NCI-H526 treated with DMSO at 0.1 percent for 48 hours (cell line): ENCODE measurements at places on chromosomes 6 and 20.
A peak's percentile ranks its signal among the peaks of the same experiment; 100 is the strongest.

DNA sequence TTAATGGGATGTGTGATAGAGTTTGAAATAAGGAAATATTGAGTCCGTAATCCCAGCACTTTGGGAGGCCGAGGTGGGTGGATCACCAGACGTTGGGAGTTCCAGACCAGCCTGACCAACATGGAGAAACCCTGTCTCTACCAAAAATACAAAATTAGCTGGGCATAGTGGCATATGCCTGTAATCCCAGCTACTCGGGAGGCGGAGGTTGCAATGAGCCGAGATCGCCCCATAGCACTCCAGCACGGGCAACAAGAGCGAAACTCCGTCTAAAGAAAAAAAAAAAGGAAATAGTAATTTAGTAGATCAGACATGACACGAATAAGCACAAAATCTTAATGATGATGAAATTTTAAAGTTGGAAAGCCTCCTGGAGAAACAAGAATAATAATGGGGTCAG is 14.8 kb downstream of the GJA1 start:
- DNase-seq, result no peak

DNA sequence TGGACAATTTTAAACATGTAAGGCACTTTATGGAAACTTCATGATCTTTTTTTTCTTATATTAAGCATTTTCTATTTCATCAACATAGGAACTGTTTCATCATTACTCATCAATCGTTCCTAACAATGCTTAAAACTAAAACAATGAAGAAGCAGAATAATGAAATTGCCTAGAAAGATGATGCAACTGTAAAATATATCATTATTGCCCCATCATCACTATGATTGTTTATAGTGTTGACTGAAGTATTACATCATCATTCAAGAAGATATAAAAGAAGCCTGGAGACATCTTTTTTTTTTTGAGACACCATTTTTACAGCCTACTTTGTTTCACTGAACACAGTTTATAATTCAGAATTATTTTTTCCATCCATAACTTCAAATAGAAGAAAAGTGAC is 147.2 kb downstream of the TRDN start:
- no peak for DNase-seq

GRCh38 chr6:11172501-11173327 is 59.8 kb downstream of the NEDD9 start:
- DNase-seq, result peak; percentile 28

- no peak for DNase-seq
Measured at GRCh38 chr20:41147767-41148191, 10.4 kb downstream of the PLCG1 start.

GRCh38 chr20:31425797-31426196 is 14.6 kb upstream of the DEFB123 start:
- DNase-seq, result no peak

DNA sequence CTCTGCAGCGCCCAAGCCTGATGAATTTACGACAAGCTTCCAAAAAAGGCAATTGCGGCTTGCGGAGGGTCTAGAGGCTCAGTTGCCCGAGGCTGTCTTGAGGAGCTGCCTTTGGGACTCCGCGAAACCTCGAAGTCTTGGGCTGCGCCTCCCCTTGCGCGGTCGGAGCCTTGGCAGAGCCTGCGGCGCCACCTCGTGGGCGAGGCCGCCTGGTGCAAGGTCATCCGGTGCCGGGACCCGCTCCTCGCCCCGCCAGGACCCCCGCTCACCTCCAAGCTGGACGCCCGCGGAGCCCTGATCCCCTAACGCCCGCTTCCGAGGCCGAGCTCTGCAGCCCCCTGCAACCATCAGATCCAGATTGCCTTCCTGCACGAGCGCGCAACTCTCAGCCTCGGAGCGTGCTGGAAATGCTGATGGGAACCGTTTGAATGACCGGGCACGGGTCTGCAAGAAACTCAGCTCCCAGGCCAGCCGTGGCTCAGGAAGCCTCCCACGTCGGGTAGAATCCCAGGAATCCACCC is 14.9 kb upstream of the FAM210B start:
- no peak for DNase-seq

DNA sequence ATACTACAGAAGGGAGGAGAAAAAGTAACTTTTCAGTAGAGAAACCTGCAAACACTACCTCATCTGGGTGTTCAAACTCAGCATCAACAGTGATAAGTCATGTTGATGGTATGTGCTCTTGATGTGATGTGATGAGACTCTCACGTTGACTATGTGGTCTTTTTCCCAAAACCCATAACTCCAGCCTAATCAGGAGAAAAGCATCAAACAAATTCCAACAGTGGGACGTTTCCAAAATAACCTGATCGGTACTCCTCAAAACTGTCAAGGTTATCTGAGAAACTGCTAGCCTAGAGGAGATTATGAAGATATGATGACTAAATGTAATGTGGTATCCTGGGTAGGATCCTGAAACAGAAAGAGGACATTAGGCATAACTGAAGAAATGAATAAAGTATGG is 41.9 kb upstream of the TAB2 start:
- DNase-seq, result no peak
